ENCODE measurements at places on chromosomes 6 and 20. TPM values are rescaled to one million over a fixed set of nuclear protein-coding genes. Genes with fewer than 3 reads are reported as not detected.

DNA sequence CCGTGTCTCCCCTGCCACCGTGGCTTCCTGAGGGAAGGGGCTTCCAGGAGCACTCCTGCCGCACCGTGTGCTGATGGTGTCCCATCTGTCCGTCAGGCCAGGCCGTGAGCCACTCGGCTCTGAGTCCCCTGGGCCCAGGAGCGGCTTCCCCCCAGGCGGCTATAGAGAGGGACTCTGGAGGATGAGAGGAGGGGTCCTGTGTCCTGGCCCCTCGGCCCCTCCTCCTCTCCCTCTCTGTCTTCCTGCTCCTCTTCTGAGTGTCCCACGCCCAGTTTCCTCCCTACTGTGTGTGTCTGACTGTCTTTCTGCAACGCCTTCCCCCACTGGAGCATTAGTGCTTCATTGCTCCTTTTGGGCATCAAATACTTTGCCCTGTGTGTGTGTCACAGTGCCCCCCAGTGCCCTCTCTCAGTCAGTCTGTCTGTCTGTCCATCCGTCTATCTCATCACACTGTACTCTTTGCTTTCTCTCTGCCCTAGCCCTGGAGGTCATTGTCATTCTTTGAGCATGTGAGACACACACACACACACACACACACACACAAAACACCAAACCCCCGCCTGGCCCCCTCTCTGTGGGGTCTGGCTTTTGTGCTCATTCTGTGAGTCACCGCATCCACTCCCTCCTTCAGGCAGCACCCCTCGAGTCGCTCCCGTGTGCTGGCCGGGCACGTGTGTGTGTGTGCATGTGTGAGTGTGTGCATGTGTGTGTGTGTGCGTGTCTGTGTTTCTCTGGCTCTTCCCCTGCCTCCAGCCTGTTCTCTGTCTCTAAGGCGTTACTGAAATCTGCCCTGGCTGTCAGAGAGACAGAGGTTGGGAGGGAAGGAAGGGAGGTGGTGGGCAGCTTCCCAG lies 71.9 kb downstream of the SRC start:
- peaks cover 16% of the 10 kb centered on the region for H3K27me3 ChIP-seq
- H3K36me3 ChIP-seq, result no peaks in the 10 kb centered on the region
- no peak for DNase-seq

Gene POU5F1
- not detected for total RNA-seq

- H3K4me3 ChIP-seq, result no peak overlapping the region
- no peaks in the 10 kb centered on the region for H3K27me3 ChIP-seq
- DNase-seq, result no peak
- no peaks in the 10 kb centered on the region for H3K4me1 ChIP-seq
- no peak overlapping the region for H3K27ac ChIP-seq
These were observed 199.4 kb upstream of the THBS2 start for GRCh38 chr6:169452869-169453620.

DNA sequence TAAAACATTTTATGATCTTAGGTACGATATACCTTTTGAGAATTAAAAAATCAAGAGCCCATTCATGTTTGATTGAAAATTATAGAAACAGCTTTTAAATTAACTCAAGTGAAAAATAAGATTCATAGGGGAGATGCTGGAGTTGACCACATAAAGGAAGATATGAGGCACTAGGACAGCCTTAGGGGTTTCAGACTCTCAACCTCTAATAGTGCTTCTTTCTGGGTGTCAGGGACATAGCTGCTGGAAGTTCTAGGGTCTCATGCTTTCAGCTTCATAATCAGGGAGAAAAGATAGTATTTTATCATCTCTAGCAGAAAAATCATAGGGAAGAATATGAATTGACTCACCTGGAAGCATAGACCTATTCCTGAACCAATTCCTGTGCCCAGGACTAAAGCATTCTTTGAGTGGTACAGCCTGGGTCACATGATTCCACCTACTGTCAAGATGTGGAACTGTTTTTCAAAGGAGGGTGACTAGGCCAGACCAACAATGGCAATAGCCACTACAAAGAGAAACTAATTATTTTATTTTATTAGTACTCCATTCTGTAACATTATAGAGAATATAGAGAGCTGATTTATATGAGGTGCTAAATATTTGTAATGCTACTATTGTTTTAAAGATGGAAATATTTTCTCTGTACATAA lies 27.8 kb upstream of the CENPW start:
- H3K4me3 ChIP-seq, result no peak overlapping the region
- no peaks in the 10 kb centered on the region for H3K4me1 ChIP-seq
- no peak for DNase-seq
- H3K27me3 ChIP-seq, result no peaks in the 10 kb centered on the region

- DNase-seq, result no peak
- H3K4me1 ChIP-seq, result no peaks in the 10 kb centered on the region
These were observed 362.2 kb upstream of the IRAK1BP1 start for GRCh38 chr6:78505178-78505577.

- no peak for DNase-seq
- H3K27ac ChIP-seq, result no peak overlapping the region
- peaks cover 19% of the 10 kb centered on the region for H3K4me1 ChIP-seq
- H3K27me3 ChIP-seq, result peaks cover 43% of the 10 kb centered on the region
- H3K36me3 ChIP-seq, result no peaks in the 10 kb centered on the region
- no peak overlapping the region for H3K4me3 ChIP-seq
These were observed 84.9 kb upstream of the NRN1 start for GRCh38 chr6:6091608-6092002.

DNA sequence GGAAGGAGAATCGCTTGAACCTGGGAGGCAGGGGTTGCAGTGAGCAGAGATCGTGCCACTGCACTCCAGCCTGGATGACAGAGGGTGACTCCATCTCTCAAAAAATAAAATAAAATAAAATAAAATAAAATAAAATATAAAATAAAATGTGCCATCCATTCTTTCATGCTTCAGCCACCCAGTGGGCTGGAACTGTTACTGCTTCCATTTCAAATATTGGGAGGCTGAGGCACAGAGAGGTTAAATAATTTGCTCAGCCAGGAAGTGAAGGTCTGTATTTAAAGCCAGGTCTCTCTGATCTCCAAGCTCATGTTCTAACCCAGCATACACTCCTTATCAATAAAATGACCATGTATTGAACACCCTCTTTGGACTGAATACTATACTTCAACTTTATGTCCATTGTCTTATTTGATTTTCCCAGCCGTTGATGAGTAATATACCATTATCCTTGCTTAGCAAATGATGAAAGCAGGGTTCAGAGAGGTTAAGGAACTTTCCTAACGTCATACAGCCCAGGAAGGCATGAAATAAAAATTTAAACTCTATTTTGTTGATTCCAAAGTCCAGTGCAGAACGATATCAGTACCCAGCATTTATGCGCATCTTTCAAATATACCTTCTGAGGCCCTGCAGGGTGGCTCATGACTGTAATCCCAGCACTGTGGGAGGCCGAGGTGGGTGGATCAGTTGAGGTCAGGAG lies 25.8 kb upstream of the SLC9A8 start:
- peaks cover 20% of the 10 kb centered on the region for H3K27me3 ChIP-seq
- no peak overlapping the region for H3K4me3 ChIP-seq
- H3K27ac ChIP-seq, result no peak overlapping the region
- no peak for DNase-seq
- H3K36me3 ChIP-seq, result no peaks in the 10 kb centered on the region
- no peaks in the 10 kb centered on the region for H3K4me1 ChIP-seq

DNA sequence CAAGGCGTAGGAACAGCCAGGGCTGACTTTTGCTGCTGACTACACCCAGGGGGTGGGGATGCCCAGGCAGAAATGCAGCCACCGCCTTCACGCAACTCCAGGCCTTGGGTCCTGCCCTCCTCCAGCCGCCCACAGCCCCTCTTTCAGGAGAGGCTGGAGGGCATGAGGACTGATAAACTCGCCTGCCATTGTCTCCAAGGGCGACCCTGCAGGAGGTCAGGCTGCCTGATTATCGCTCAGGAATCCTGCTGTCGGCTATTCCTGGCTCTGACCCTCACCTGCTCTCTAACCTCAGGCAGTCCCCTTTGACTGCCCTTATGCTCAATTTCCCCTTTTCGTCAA lies 62.0 kb upstream of the HDDC2 start:
- no peak overlapping the region for H3K27ac ChIP-seq
- H3K4me1 ChIP-seq, result peaks cover 5% of the 10 kb centered on the region
- H3K36me3 ChIP-seq, result no peaks in the 10 kb centered on the region
- H3K4me3 ChIP-seq, result no peak overlapping the region
- no peak for DNase-seq

Gene KHDC1L
- total RNA-seq, result not detected

DNA sequence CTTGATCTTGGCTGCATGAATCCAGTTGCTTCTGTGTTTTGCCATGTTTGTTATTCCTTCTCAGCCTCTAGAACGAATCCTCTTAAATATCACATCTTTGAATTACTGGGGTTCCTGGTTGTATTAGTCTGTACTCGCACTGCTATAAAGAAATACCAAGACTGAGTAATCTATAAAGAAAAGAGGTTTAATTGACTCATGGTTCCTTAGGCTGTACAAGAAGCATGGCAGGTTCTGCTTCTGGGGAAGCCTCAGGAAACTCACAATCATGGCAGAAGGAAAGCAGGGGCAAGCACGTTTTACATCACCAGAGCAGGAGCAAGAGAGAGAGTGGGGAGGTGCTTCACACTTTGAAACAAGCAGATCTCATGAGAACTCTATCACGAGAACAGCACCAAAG lies 18.0 kb upstream of the BFSP1 start:
- no peak overlapping the region for H3K27ac ChIP-seq
- no peaks in the 10 kb centered on the region for H3K4me1 ChIP-seq
- no peak overlapping the region for H3K4me3 ChIP-seq
- H3K27me3 ChIP-seq, result peaks cover 15% of the 10 kb centered on the region
- no peak for DNase-seq

DNA sequence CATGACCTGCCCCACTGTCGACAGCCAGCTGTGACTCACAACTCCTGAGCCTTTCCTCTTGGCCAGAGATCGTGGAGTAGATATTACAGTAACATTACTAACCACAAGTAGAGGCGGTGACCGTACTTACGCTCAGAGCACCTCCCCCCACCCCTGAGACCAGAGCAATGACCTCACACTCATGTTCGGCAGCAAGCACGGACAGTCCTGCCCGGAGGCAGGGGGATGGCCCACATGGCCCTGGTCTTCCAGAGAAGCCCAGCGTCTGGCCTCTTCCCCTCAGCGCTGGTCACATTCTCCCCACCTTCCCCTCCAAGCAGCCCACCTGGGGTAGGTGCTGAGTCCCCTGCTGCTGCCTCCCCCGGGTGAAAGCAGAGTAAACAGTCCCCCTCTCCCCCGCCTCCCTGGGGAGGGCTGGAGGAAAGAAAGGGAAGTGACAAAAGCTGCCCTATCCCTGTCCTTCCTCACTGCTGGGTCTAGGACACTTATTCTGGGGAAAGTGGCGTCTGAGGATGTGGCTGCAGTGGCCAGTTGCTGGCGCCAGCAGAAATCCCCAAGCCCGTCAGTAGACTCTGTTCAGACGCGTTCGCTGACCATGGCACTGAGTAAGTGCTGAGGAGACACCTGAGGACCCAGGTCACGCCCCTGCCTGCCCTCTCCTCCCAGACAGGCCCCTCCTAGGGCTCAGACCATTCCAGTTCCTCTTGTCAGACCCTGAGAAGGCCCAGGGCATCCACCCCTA lies 68.5 kb downstream of the MRPL14 start:
- H3K36me3 ChIP-seq, result no peaks in the 10 kb centered on the region
- peaks cover 11% of the 10 kb centered on the region for H3K4me1 ChIP-seq
- no peak overlapping the region for H3K4me3 ChIP-seq
- H3K27me3 ChIP-seq, result peaks cover 19% of the 10 kb centered on the region
- DNase-seq, result no peak
- H3K27ac ChIP-seq, result no peak overlapping the region

DNA sequence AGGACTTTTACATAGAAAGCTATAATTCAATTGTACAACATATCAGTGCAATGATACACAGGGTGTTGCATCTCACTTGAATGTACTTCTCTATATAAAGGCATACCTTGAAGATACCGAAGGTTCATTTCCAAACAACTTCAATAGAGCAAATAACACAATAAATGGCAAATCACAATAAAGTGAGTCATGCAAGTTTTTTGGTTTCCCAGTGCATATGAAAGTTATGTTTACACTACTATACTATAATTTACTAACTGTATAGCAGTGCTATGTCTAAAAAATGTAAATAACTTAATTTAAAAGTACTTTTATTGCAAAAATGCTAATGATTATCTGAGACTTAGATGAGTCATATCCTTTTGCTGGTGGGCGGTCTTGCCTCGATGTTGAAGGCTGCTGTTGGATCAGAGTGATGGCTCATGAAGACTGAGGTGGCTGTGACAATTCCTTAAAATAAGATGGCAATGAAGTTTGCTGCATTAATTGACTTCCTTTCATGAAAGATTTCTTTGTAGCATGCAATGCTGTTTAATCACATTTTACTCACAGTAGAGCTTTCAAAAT lies 188.8 kb downstream of the TASP1 start:
- peaks cover 7% of the 10 kb centered on the region for H3K36me3 ChIP-seq
- DNase-seq, result no peak
- H3K27me3 ChIP-seq, result no peaks in the 10 kb centered on the region
- H3K4me3 ChIP-seq, result no peak overlapping the region

- H3K27me3 ChIP-seq, result peaks cover 9% of the 10 kb centered on the region
- H3K4me3 ChIP-seq, result no peak overlapping the region
- H3K27ac ChIP-seq, result no peak overlapping the region
These were observed 72.7 kb upstream of the B3GAT2 start for GRCh38 chr6:71029555-71029954.

- H3K4me3 ChIP-seq, result peak overlapping the region; percentile 95
- no peaks in the 10 kb centered on the region for H3K27me3 ChIP-seq
- H3K4me1 ChIP-seq, result peaks cover 55% of the 10 kb centered on the region
- peak; percentile 88 for DNase-seq
These were observed 70.9 kb downstream of the HFE start for GRCh38 chr6:26158076-26158580.

- H3K27me3 ChIP-seq, result no peaks in the 10 kb centered on the region
- H3K36me3 ChIP-seq, result peaks cover 8% of the 10 kb centered on the region
- no peak overlapping the region for H3K4me3 ChIP-seq
- H3K4me1 ChIP-seq, result no peaks in the 10 kb centered on the region
- no peak overlapping the region for H3K27ac ChIP-seq
- DNase-seq, result no peak
These were observed 204.0 kb upstream of the PLN start for GRCh38 chr6:118344014-118344670.

Gene PRPH2
- not detected for total RNA-seq

Gene PGC
- total RNA-seq, result not detected

DNA sequence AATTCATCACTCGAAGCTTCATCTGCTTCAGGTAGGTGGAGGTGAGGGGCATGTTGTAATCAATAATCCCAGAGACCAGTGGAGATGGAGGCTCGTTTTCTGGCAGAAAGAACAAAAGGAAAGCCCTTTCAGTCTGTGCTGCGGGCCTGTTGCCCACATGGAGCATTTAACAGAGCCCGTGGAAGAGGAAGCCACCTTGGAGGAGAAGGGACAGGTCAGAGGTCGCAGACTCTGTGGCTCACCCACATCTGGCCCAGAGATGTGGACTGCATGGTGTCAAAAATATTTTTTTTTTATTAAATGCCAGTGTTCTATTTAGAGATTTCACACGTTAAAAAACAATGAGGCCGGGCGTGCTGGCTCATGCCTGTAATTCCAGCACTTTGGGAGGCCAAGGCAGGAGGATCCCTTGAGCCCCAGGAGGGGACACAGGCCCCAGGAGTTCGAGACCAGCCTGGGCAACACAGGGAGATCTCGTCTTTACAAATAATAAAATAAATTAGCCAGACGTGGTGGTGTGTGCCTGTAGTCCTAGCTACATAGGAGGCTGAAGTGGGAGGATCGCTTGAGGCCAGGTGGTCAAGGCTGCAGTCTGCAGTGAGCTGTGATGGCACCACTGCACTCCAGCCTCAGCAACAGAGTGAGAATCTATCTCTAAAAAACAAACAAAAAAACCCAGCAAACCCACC lies 73.6 kb downstream of the NOL4L start:
- H3K4me1 ChIP-seq, result peaks cover 92% of the 10 kb centered on the region
- no peak for DNase-seq
- peak overlapping the region; percentile 68 for H3K27ac ChIP-seq
- peaks cover 3% of the 10 kb centered on the region for H3K36me3 ChIP-seq
